ENCODE measurements at places on chromosomes 4 and X.

DNA sequence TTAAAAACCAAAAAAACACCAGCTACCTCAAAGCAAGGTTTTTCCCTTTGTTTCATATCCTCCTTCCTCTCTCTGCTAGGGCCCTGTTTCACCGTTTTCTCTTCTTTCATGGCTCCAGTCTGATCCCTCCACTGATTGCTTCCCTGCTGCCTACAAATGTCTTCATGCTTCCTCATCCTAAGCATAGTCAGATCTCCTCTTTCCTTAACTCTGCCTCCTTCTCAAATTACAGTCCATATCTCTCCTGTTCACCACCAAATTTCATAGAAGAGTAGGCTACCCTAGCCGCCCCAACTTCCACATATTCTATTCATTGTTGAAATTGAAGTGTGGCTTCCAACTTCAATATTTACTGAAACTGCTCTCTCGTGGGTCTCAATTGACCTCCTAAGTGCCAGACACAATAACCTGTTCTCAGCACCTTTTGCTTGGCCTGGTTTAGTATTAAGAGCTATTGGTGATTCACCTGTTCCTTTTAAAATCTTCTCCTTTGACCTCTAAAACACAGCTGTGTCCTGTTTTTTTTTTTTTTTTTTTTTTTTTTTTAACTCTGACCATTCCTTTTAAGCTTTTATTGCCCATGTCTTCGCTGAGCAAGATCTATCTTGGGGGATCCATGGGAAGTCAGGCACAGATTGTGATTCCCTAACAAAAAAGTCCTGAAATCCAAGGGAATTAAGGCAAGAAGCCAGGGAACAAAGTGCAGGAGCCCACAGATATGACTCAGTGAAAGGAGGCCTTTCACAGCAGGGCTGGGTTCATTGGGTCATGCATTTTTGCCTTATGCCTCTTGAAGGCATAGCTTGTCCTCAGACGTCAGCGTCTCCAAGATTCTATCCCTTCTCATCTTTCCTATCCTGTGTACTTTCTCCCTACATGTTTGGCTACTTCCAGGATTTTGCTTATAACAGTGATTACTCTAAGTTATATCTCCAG, 85.4 kb downstream of the RPS3A start:
- DNase-seq = no peak

DNA sequence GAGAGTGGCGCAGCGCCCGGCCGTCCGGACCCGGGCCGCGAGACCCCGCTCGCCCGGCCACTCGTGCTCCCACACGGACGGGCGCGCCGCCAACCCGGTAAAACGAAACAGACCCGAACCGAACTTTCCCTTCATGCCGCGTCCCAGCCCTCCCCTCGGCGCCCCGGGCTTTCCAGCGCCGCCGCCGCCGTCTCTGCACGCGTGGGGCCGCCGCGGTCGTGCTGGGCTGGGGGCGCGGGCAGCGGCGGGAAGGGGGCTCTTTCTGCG, 222 bp downstream of the SMAD1 start:
- DNase-seq = no peak

DNA sequence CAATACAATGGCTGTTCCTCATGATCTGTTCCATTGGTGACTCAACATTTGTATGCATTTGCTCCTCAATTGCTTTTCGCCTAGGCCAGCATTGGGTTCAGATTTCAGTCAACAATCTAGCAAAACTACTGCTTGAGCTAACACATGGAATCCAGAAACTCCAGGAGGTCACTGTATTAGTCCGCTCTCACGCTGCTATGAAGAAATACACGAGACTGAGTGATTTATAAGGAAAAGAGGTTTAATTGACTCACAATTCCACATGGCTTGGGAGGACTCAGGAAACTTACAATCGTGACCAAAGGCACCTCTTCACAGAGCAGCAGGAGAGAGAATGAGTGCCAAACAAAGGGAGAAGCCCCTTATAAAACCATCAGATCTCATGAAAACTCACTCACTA, 67.1 kb downstream of the RXFP1 start:
- DNase-seq = no peak

- no peak for DNase-seq
Measured at GRCh38 chr4:163284304-163284703, 48.1 kb downstream of the NPY1R start.

Measured in H4 (cell line).